ENCODE measurements at places on chromosomes 6 and 20. TPM values are rescaled to one million over a fixed set of nuclear protein-coding genes. Genes with fewer than 3 reads are reported as not detected.

The OPN5 gene
- total RNA-seq, result not detected

- H3K4me3 ChIP-seq, result no peak overlapping the region
- H3K27me3 ChIP-seq, result no peaks in the 10 kb centered on the region
- H3K36me3 ChIP-seq, result no peaks in the 10 kb centered on the region
- no peak for DNase-seq
Observed at GRCh38 chr6:30495993-30496392, 6.7 kb downstream of the HLA-E start.

The HMGCLL1 gene
- total RNA-seq, result 1.0 TPM

- DNase-seq, result no peak
- H3K27ac ChIP-seq, result no peak overlapping the region
- no peak overlapping the region for H3K4me3 ChIP-seq
- H3K36me3 ChIP-seq, result no peaks in the 10 kb centered on the region
- peaks cover 37% of the 10 kb centered on the region for H3K4me1 ChIP-seq
- no peaks in the 10 kb centered on the region for H3K27me3 ChIP-seq
Observed at GRCh38 chr6:167829513-167829912, 2.8 kb downstream of the AFDN start.

GRCh38 chr6:37516076-37516919 lies 16.6 kb upstream of the CCDC167 start:
- no peak overlapping the region for H3K4me3 ChIP-seq
- no peaks in the 10 kb centered on the region for H3K27me3 ChIP-seq
- peaks cover 9% of the 10 kb centered on the region for H3K4me1 ChIP-seq
- no peaks in the 10 kb centered on the region for H3K36me3 ChIP-seq
- H3K27ac ChIP-seq, result no peak overlapping the region
- peak; percentile 82 for DNase-seq

- H3K4me1 ChIP-seq, result no peaks in the 10 kb centered on the region
- no peaks in the 10 kb centered on the region for H3K27me3 ChIP-seq
- H3K4me3 ChIP-seq, result no peak overlapping the region
- no peak overlapping the region for H3K27ac ChIP-seq
- DNase-seq, result no peak
Observed at GRCh38 chr6:153781306-153781705, 257.7 kb upstream of the OPRM1 start.

- no peak for DNase-seq
- H3K36me3 ChIP-seq, result no peaks in the 10 kb centered on the region
- no peak overlapping the region for H3K4me3 ChIP-seq
- no peak overlapping the region for H3K27ac ChIP-seq
- H3K4me1 ChIP-seq, result peaks cover 10% of the 10 kb centered on the region
Observed at GRCh38 chr20:56627122-56628014, 1.7 kb upstream of the TFAP2C start.

GRCh38 chr20:63685269-63686026 lies 11.0 kb upstream of the TNFRSF6B start:
- no peaks in the 10 kb centered on the region for H3K27me3 ChIP-seq
- no peak for DNase-seq
- H3K36me3 ChIP-seq, result no peaks in the 10 kb centered on the region

The RTF2 gene
- total RNA-seq, result 97.2 TPM

DNA sequence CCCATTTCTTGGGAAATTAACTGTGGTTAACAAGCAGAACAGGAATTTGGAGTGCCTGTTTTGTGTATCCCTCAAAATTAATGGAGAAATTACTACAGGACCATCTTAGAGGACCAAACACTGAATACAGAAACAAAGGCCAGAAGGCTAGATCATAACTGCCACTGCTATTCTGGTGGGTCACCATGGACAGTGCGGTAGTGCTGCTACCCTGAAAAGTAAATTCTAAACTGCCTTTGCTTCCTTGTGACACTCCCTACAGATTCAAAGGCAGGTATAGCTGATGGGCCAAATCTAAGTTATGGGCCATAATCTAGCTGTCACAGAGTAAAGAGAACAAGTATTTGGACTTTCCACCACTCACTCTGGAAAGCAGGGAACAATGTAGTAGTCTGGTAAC lies 575.8 kb upstream of the ADGRB3 start:
- H3K4me3 ChIP-seq, result no peak overlapping the region
- H3K27me3 ChIP-seq, result no peaks in the 10 kb centered on the region
- H3K27ac ChIP-seq, result no peak overlapping the region
- no peak for DNase-seq

The ZNF334 gene
- 3.2 TPM for total RNA-seq

The RAET1G gene
- 7.3 TPM for total RNA-seq

DNA sequence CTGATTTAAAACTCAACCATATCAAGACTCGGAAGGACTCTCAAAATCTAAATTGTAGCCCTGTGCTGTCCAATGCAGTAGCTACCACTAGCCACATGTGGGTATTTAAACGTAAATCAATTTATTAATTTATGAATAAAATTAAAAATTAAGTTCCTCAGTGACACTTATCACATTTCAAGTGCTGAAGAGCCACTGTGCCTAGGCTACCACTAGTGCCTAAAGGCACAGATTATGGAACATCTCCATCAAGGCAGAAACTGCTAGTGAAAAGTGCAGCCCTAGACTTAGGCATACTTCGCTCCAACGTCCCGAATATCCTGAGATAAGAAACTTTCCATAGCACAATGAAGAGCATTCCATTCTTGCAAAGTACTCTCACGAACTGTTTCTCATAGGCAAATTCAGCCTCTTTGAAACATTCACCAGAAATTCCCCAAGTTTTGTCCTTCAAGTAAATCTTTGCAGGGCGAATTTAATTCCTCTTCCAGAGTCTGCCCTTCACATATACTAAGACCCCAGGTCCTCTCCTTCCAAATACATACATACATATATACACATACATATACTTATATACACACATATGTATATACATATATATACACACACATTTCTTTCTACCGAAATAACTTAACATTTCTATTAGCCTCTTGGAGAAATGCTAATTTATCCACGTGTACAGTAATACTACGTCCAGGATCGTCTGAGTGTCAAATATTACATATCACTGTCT lies 1.3 kb downstream of the SUPT3H start:
- H3K36me3 ChIP-seq, result no peaks in the 10 kb centered on the region
- H3K4me1 ChIP-seq, result no peaks in the 10 kb centered on the region
- H3K4me3 ChIP-seq, result no peak overlapping the region
- DNase-seq, result peak; percentile 5
- H3K27me3 ChIP-seq, result no peaks in the 10 kb centered on the region

DNA sequence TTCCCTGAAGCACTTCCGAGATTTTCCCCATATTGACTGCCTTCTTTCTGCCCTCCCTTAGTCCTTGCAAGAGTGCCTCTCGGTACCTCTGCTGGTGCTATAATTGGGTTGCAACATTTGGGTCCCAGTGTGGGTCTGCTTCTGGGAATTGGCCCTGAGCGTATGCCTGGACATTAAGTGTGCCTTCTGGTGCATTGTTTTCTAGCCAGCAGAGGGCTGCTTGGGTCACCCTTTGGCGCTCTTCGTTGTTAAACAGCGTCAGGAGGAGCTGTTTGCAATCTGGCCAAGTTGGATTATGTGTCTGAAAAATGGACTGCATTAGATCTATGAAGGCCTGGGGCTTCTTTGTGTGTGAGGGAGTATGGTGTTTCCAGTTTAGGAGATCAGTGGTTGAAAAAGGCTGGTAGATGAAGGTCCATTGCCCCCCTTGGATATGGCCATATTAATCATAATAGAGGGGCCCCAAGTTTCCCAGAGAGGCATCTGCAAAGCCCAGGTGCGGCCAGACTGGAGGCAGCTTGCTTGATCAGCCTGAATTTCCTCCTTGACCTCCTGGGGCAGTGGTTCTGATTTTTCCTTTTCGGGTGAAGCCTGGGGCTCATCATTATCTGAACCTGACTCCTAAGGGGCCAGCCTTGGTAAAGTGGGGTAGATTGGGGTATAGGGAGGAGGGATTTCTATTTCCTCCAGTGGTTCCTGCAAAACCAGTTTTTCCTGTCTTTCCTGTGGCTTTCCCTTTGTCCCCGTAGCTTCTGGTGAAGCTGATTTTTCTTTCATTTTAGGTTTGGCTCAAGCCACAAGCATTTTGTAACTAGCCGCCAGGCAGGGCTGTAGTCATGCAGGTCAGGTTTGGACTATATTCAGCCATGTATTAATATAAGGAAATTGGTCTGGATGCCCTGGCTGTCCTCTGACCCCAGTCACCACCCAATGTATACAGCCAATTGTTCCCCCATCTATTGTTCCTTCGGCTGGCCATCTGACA lies 85.4 kb upstream of the GPR6 start:
- H3K27ac ChIP-seq, result no peak overlapping the region
- no peaks in the 10 kb centered on the region for H3K36me3 ChIP-seq
- H3K4me3 ChIP-seq, result no peak overlapping the region
- DNase-seq, result no peak
- no peaks in the 10 kb centered on the region for H3K27me3 ChIP-seq

- no peak for DNase-seq
- no peak overlapping the region for H3K4me3 ChIP-seq
- no peaks in the 10 kb centered on the region for H3K36me3 ChIP-seq
- H3K27ac ChIP-seq, result no peak overlapping the region
- peaks cover 7% of the 10 kb centered on the region for H3K4me1 ChIP-seq
- no peaks in the 10 kb centered on the region for H3K27me3 ChIP-seq
Observed at GRCh38 chr20:44071526-44072111, 115.4 kb downstream of the JPH2 start.

DNA sequence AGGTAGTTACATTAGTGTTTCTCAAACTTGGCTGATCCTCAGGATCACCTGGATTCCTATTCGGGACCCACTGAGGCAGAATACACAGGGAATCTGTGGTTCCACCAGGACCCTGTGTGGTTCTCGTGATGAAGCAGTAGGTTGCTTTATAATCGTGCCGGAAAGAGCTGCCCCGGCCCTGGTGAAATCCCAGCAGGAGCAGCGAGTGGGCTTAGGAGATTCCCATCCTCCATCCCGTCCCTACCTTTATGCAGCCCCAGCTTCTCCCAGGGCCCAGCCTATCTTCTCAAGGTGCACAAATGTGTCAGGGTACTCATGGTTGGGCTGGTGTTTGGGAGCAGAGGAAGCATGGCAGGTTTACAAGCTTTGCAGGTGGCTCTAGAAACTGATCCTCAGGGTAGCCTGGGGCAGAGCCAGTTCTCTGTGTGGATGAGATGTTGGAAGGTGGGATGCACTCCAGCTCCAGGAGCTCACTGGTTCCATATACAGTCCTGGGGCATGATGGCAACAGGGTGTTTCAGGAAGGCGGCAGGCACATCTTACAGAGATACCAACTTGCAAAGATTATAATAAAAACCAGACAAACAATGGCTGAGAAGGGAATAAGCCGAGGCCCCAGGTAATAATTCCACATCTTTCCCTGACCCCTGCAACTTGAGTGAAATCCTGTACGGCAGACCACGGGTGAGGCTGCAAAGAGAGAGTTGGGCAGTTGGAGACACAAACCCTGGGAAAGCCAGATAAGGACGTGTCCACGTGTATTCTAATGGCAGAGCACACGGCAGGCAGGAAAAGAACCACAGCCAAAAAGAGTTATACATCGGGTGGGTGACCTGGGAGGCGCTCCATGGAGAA lies 5.9 kb downstream of the SLC22A1 start:
- no peaks in the 10 kb centered on the region for H3K36me3 ChIP-seq
- no peak for DNase-seq
- no peak overlapping the region for H3K4me3 ChIP-seq
- H3K27ac ChIP-seq, result no peak overlapping the region

DNA sequence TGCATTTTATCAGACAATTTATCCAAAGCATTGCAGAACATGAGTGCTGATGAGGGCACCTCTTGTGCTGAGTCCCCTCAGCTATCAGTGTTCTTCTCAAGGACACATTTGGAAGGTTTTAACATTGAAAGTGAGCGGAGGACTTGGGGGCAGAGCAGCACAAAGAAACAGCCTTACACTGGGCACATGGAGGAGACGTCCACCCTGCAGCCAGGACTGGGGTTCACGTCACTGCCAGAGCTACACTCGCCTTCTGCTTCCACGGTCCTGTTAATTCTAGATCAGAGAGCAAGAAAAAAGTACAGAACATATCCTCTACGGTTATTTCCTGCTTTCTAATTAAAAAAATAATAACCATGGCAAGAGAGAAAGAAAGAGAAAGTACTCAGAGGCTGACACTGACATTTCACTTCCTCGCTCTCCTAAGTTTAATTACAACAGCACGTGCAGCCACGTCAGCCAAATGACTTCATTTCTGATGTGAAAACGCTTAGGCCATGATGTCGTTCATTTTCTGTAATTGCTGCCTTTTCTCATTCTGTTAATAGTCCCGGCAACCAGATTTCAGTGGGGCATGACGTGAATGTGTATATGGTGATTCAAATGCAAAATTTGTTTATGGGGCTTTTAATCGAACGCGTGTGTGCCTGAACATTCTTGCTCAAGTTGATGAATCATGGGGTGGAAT lies 5.1 kb downstream of the PRND start:
- H3K4me1 ChIP-seq, result no peaks in the 10 kb centered on the region
- no peaks in the 10 kb centered on the region for H3K36me3 ChIP-seq
- H3K27me3 ChIP-seq, result no peaks in the 10 kb centered on the region
- H3K4me3 ChIP-seq, result no peak overlapping the region
- DNase-seq, result peak; percentile 22

GRCh38 chr6:157072128-157072527 lies 251.2 kb downstream of the TMEM242 start:
- DNase-seq, result no peak
- no peak overlapping the region for H3K27ac ChIP-seq
- no peaks in the 10 kb centered on the region for H3K27me3 ChIP-seq
- peaks cover 39% of the 10 kb centered on the region for H3K4me1 ChIP-seq
- no peak overlapping the region for H3K4me3 ChIP-seq
- no peaks in the 10 kb centered on the region for H3K36me3 ChIP-seq

- no peaks in the 10 kb centered on the region for H3K27me3 ChIP-seq
- no peak for DNase-seq
- H3K36me3 ChIP-seq, result no peaks in the 10 kb centered on the region
- H3K27ac ChIP-seq, result no peak within 1 kb of the TSS
- H3K4me1 ChIP-seq, result peaks cover 4% of the 10 kb centered on the region
Observed at GRCh38 chr6:31582230-31582643, at the start of gene LTB. TSS of gene LTB (minus strand) at chr6:31582424. CDS start at chr6:31582417, 7 bp downstream.

DNA sequence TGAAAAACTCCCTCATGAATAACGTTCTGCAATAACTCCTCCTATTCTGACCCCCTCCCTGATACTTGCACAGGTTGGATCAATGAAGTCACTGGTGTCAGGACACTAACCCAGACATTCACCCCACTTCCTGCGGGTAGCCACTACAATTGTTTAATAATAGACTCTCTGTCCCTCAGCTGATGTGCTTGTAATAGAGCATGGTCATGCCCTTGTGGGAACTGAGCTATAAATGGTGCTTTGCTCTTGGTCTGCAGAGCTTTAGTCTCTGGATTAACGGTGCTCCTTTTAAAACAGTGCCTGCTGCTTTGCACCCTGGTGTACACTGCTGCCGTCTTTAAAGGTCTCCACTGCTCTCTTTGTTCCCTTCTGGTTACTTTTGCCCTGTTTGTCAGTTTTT lies 127.3 kb downstream of the BACH2 start:
- H3K27ac ChIP-seq, result no peak overlapping the region
- no peak overlapping the region for H3K4me3 ChIP-seq
- no peak for DNase-seq
- H3K27me3 ChIP-seq, result no peaks in the 10 kb centered on the region
- H3K4me1 ChIP-seq, result no peaks in the 10 kb centered on the region
- no peaks in the 10 kb centered on the region for H3K36me3 ChIP-seq

- no peaks in the 10 kb centered on the region for H3K27me3 ChIP-seq
- no peak for DNase-seq
- no peak overlapping the region for H3K27ac ChIP-seq
- H3K4me3 ChIP-seq, result no peak overlapping the region
- H3K36me3 ChIP-seq, result no peaks in the 10 kb centered on the region
- no peaks in the 10 kb centered on the region for H3K4me1 ChIP-seq
Observed at GRCh38 chr6:29946223-29947076, 4.1 kb downstream of the HLA-A start.

- H3K27ac ChIP-seq, result no peak overlapping the region
- H3K4me3 ChIP-seq, result no peak overlapping the region
- DNase-seq, result no peak
- peaks cover 36% of the 10 kb centered on the region for H3K36me3 ChIP-seq
- H3K4me1 ChIP-seq, result no peaks in the 10 kb centered on the region
Observed at GRCh38 chr6:160106010-160106409, 15.6 kb upstream of the SLC22A1 start.
